Hypothalamus (tissue), 51 donors: ENCODE measurements at places on chromosomes 13 and 19.

- no peak for DNase-seq
Measured at GRCh38 chr13:98348466-98349200, 171.6 kb upstream of the RNF113B start.

- DNase-seq: peak; percentile 71
Measured at GRCh38 chr19:30682999-30683536, 310.9 kb downstream of the ZNF536 start.

GRCh38 chr13:23561261-23561660 is 9.0 kb upstream of the TNFRSF19 start:
- no peak for DNase-seq

- no peak for DNase-seq
Measured at GRCh38 chr19:41637484-41637883, 10.6 kb upstream of the CEACAM4 start.

DNA sequence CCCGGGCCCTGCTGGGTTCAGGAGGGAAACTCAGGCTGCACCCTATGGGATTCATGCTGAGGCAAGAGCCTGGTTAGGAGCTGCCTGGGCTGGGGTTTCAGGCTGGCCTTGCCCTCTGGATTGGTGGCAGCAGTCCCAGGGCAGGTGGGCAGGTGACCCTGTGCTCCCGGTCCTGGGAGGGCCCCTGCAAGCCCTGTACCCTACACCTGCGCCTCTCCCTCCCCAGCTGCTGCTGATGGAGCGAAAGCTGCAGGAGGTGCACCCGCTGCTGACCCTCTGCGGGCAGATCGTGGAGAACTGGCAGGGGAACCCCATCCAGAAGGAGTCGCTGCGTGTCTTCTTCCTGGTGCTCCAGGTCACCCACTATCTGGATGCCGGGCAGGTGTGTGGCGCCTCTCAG is 20.4 kb downstream of the MAU2 start:
- DNase-seq: no peak

DNA sequence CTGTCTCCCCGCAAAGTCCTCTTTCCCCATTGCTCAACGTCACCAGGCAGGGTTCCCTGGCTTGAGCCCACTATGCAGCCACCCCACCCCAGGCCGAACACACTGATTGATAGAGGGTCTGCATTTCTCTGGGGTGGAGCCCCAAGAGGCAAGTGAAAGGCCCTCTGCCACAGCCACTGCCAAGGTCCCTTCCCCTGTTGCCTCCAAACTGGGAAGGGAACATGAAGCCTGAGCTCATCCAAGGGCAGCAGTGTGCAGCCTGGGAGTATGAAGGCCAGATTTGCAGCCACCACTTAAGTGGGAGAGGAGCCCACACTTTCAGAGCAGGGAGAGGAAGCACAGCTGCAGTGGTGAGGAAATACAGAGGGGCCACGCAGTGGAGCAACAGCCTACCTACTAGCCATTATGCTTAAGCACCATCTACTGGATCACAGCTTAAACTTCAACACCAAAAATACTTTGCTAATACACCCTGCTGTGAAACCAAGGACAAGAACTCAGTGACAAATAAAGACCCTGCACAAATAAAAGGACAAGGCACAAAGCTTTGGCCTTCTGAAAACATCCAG is 48.6 kb downstream of the UBL3 start:
- no peak for DNase-seq

- DNase-seq: no peak
Measured at GRCh38 chr13:94327318-94327717, 152.2 kb downstream of the DCT start.

GRCh38 chr19:55836340-55836739 is at the start of gene NLRP4:
Gene NLRP4, plus strand, starts transcription at chr19:55836540. Its CDS starts 15,541 bp downstream, at chr19:55852081.
- DNase-seq: no peak

- no peak for DNase-seq
Measured at GRCh38 chr13:42305503-42305902, 33.6 kb downstream of the AKAP11 start.

- DNase-seq: no peak
Measured at GRCh38 chr13:112204346-112205327, 137.7 kb downstream of the SOX1 start.

GRCh38 chr13:110307767-110308655 is 927 bp downstream of the COL4A2 start:
- DNase-seq: no peak

GRCh38 chr13:45773944-45774343 is 71.8 kb downstream of the CBY2 start:
- DNase-seq: no peak
